ENCODE measurements at places on chromosomes 6 and 20.

DNA sequence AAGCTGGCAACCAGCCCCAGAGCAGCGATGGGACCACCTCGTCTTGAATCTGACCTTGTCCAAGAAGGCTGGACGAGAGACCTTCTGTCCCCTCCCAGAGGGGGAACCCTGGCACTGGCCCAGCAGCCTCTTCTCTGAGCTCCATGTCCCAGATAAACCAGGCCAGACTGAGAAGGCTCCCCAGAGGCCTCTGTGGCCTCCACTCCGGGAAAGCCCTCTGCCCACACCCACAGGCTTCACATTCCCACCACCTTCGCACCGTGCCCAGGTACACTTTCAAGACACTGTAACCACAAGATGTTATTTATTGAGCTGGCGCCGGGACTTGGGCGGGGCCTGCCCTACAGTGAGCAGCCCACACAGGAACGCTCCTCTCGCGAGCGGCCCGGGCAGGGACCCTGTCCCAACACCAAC is 33.2 kb downstream of the ADA start:
- no peak for DNase-seq

GRCh38 chr20:44664131-44664530 is 12.6 kb upstream of the ADA start:
- DNase-seq, result no peak

- no peak for DNase-seq
Measured at GRCh38 chr6:122783401-122783800, 3.9 kb downstream of the FABP7 start.

GRCh38 chr20:53579581-53580375 is 13.9 kb downstream of the ZNF217 start:
- DNase-seq, result peak; percentile 68

DNA sequence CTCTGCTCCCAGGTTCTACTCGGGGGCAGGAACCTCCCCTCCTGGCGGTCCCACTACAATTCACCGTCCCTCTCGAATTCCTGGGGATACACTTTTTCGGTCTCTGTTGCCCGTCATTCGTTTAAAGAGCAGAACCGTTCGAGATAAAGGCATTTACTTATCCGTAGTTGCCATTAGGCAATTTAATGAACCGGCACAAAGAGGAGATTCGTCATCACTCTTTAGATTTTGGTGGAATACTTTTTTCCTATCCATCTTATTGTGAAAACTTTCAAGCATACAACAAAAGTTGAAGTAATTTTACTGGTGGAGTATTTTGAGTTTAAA is 1.2 kb upstream of the CD24 start:
- DNase-seq, result no peak

GRCh38 chr6:91276315-91276714 is 689.4 kb upstream of the MAP3K7 start:
- DNase-seq, result peak; percentile 56

- no peak for DNase-seq
Measured at GRCh38 chr6:117616391-117617209, 14.3 kb upstream of the GOPC start.

GRCh38 chr6:21521276-21521675 is 72.3 kb upstream of the SOX4 start:
- no peak for DNase-seq

GRCh38 chr6:131116755-131117360 is 18.4 kb upstream of the AKAP7 start:
- DNase-seq, result no peak

DNA sequence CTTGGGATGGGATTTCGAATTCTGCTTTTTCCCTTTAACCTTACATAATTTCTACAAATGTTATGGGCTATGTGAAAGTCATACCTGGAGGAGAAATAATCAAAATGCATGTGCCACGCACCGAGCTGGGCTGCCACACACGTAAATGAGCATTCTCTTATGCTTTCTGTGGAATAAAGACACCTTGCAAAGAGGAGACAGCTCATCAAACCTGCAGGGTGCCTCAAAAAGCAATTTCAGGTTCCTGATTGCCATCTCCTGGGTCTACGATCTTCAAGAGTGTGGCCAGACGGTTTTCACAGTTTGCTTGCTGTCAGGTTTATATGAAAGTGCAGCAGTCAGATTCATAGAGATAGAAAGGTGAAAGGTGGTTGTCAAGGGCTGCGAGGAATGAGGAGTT is 36.6 kb downstream of the DUSP22 start:
- no peak for DNase-seq

DNA sequence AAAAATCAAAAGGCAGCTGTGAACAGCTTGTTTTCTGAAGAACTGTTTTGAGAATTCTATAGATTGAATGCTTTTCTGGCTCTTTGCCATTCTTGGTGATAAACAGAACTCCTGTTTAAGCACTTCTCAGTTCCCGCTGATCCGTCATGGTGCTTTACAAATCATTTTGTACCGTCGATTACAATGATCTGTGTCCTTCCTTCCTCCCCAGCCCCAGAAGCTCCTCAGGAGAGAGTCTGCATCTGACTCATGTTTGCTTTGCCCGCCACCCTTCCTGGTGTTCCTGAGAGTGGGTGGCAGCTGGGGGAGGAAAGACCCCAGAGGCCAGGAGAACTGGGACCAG is 538.6 kb upstream of the MARCKS start:
- DNase-seq, result no peak

- DNase-seq, result no peak
Measured at GRCh38 chr6:158863646-158864045, 44.5 kb upstream of the EZR start.

- no peak for DNase-seq
Measured at GRCh38 chr6:55953335-55953734, 77.9 kb upstream of the BMP5 start.

DNA sequence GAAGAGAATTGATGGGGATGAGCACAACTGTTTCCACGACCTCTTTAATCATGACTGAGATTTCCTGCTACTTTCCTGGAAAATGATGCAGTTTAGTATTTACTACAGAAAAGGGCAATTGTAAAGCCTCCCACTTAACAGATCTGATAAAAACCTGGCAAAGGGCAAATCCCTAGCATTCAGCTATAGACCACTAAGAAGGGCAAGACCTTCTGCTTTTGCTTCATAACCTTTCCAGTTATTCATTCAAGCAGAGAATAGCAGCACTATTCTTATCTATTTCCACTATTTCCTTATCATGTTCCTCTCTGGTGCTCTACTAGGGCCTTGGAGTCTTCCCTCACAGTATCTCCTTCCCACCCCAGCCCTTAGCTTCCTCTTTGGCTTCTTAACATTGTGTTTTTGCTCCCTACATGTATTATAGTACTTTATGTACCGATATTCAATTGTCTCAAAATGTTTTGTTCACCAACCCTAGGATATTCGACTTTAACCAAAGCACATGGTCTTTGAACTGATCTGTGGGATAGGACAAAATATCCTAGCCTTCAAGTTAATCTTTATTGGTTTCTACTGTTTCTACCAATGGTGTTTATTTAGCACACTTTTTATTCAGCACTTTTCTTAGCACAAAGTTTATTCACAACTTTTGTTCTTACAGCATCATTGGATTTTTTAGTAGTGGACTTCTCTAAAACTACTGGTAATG is 32.7 kb upstream of the MANEA start:
- DNase-seq, result no peak

DNA sequence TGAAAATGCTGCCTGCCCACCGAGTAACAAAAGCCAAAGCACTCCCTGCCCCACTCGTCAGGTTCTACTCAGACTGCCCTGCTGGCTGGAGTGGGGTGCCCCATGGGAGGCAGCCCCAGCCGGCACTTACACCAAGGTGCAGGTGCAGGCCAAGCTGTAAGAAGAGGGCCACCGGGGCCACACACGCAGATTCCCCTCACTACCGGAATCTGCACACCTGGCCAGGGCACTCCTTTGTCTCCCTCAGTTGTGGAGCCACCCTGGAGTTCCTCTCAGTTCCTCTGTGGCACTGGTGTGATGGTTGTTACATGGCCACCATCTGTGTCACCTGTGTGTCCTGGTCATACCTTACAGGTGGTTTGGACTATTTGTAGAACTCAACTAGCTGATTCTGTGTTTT is 112.4 kb downstream of the FOXO3 start:
- no peak for DNase-seq

- no peak for DNase-seq
Measured at GRCh38 chr20:53608456-53609452, 15.1 kb upstream of the ZNF217 start.

GRCh38 chr20:39568109-39568508 is 606.0 kb downstream of the DHX35 start:
- DNase-seq, result no peak

- DNase-seq, result no peak
Measured at GRCh38 chr20:44849703-44850102, 35.8 kb upstream of the YWHAB start.

DNA sequence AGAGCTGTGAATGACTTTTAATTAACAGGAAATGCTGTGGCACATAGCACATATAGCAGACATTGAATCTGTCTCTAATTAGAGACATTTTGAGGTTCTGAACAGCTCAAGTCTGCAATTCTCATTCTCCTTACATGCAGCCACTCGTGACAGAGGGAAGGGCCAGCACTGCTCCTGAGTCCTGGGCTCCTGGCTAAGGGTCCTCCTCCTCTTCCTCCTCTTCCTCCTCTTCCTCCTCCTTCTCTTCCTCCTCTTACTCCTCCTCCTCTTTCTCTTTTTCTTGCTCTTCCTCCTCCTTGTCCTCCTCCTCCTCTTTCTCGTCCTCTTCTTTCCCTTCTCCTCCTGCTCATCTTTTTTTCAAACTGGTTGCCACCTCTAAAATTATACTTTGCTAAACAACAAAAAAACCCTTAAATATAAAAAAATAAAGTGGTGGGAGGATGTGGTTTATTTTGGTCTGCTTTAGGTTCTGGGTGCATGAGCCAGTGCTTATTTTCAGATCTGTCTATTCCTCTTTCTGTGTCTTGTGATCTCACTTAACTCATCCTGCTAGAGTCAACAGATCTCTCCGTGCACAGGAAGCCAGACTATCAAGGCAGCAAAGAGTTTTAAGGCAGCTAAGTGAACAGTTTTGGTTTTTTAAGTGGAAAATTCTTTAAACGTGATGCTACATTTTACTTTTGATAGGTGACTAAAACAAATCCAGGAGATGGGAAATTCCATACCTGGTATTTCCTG is 159.3 kb downstream of the CD83 start:
- no peak for DNase-seq

- DNase-seq, result no peak
Measured at GRCh38 chr6:27145731-27146455, 101.6 kb upstream of the PRSS16 start.

DNA sequence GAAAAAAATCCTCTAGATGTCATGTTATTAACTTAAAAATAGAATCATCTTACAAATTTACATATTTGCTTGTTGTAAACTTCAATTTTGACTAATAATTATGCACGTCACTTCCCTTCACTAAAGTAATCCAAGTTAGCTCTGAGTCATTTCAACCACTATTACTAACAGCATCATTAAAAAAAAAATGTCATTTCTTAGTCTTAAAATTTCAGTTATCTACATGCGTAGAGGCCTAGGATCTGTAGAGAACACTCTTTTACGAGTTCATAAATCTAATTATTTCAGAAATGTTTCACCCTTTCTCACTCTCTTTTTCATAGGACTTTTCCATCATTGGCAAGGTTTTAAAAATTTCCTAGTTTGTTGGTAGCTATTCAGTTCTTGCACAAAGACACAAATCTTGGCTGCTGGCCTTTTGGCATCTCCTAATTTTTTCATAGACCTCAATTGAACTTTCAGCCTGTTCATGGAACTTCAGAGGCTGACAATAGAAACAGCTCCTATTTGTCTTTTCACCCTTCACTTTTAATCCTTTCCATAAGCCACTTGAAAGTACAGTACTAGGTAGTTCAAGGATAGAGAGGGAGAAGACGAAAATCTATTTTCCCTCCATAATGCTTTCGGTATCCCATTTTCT is 61.5 kb downstream of the OGFRL1 start:
- DNase-seq, result no peak

DNA sequence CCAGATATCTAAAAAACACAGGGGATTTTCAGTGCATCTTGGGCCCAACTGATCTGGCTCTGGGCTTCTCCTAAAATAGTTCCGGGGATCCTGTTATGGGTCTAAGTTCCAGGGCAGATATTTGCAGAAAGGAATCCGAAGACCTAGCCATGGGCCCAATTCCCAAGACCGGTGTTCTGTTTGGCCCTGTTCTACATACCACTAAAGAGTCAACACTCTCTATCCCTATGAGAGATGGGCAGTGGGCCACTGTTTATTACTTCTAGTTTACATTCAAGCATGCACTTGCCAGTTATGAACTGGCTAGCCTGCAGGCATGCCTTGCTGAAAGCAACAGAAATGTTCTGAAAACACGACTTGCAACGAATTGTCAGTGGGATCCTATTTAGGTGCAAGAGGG is 87.4 kb upstream of the PLCB4 start:
- DNase-seq, result no peak

- DNase-seq, result peak; percentile 97
Measured at GRCh38 chr20:33663161-33664084, 1.3 kb downstream of the C20orf144 start.

DNA sequence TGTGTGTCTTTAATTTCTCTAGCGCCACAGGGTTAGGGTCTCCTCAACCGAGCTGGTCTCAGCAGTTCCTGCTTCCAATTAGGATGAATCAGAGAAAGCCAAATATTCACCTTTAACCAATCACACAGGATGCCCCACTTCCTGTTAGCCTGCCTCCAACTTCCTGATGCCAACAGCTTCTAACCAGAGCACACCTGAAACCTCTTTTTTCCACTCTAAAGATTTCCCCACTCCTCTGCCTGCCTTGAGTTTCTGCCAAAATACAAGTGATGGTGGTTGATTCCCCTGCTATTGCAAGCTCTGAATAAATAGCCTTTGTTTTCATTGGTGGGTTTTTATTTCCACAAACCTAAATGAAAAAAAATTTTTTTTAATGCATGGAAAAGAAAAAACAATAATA is 144.7 kb upstream of the UST start:
- DNase-seq, result no peak

DNA sequence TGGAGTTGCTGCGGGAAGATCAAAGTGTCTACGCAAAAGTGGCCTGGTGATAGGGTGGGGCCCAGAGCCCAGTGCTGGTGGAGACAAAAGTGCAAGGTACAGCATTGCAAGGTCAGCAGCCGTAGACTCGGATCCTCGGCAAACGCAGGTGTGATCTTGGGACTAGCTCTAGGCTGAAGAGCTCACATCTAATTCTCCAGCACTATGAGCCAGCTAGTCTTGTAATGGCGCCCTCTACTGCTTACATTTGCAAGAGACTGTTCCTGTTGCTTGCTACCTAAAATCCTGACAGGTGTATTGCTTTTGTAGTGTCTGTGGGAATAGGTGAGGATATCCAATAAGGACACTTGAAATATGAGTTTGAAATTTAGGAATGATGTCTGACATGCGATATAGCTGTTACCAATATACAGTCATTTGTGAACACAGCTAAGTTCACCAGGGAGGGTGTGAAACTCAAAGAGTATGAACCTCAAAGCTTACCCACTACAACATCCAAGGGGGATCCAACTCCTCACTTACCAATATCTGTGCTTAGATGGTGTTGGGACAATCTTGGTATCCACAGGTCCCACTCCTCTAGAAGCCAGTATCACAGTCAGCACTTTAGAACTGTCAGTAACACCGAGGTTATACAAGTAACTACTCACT is 58.4 kb downstream of the PDE7B start:
- peak; percentile 80 for DNase-seq

DNA sequence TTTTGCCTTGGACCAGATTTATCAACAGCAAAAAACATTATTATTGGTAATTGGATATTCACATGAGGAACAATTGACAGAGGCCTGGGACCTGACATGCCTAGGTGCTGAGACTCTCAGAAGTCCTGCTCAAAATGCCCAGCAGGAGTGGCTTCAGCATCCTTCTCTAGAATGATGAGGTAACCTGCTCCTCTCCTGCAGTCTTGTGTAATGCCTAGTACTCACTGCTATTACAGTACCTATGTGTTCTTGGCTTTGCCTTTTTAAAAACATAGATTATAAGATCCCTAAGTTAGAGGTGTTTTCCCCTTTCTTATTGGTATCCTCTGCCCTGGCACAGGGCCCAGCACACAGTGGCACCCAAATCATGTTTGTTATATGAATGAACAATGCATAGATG is 230.9 kb downstream of the PKHD1 start:
- DNase-seq, result no peak

All from HuH-7 (cell line).